ENCODE measurements at places on chromosomes 16 and 17.
A peak's percentile ranks its signal among the peaks of the same experiment; 100 is the strongest.

DNA sequence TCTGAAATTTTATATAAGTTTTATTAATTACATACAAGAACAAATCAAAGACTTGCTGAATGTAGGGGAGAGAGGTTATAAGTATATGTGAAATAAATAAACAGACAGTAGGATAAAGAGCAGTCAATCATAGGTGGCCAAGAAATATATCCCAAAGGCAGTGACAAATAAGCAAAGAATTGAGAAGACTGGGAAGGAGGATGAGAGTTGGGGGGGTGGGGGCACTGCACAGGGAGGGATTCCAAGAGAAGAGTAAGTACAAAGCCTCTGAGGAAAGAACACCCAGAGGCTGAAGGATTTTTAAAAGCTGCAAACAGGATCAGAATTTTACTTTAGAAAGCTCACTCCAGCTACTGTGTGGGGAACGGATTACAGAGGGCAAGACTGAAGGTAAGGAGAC is 2.8 kb downstream of the PELP1 start:
- DNase-seq: no peak

GRCh38 chr17:61584266-61584665 is 6.8 kb downstream of the NACA2 start:
- DNase-seq: no peak

- DNase-seq: no peak
Observed at GRCh38 chr16:51952500-51952899, 594.4 kb downstream of the TOX3 start.

DNA sequence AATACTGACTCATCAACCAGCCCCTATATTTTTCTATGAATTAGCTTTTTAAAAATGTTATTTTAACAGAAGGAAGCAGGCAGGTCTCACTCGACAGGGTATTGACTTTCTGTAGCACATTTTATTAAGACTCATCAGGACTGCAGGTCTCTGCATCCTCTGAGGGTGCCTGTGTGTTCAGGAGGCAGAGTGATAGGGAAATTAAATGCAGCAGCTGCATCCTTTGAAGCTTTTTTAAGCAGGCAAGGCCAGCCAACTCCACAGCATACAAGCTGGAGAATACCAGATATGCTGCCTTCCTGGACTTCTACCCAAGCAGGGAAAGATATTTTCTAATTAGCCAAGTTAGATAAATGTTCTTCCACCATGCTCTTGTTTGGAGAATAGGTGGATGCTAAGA is 124.9 kb downstream of the WSCD1 start:
- DNase-seq: no peak

GRCh38 chr16:6189216-6189615 is 1091.6 kb upstream of the EEF2KMT start:
- DNase-seq: no peak

GRCh38 chr17:41474863-41475262 is 6.1 kb downstream of the KRT35 start:
- DNase-seq: no peak

GRCh38 chr17:50134206-50135110 is 4.5 kb upstream of the SAMD14 start:
- no peak for DNase-seq

DNA sequence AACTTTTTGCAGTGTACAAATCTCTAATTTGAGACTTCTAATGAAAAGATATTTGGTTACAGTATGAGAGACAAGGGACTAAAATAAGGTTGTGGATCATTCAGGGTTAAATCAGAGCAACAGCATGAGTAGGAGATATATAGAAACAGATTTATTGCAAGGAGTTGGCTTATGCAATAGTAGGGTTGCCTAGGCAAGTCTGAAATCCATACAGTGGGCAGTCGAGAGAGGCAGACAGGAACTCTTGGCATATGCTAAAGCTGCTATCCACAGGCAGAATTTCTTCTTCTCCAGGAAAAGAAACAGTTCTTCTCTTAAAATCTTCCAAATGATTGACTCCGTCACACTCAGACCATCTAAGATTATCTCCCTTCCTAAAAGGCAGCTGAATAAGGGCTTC is 500.8 kb downstream of the MAF start:
- DNase-seq: no peak

DNA sequence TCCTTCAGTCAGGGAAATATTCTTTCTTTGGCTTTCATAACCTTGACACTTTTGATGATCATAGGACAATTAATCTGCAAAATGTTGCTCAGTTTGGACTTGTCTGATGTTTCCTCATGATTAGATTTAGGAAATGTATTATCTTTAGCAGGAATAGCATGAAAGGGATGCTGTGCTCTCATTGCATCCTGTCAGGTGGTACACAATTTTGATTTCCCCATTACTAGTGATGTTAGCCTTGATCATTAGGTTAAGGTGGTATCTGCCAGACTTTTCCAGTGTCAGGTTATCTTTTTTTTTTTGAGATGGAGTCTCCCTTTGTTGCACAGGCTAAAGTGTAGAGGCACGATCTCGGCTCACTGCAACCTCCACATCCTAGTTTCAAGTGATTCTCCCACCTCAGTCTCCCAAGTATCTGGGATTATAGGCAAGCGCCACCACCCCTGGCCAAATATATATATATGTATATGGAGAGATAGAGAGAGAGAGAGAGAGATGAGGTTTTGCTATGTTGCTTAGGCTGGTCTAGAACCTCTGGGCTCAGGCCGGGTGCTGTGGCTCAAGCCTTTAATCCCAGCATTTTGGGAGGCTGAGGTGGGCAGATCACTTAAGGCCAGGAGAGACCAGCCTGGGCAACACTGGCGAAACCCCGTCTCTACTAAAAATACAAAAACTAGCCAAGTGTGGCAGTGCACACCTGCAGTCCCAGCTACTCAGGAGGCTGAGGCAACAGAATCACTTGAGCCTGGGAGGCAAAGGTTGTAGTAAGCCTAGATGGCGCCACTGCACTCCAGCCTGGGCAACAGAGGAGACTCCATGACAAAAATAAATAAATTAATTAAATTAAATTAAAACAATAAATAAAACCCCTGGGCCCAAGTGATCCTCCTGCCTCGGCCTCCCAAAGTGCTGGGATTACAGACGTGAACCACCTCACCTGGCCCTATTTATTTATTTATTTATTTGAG is 15.8 kb upstream of the CAVIN1 start:
- DNase-seq: peak; percentile 54

- DNase-seq: no peak
Observed at GRCh38 chr17:17044846-17045561, 2.7 kb downstream of the MPRIP start.

- peak; percentile 59 for DNase-seq
Observed at GRCh38 chr16:31458073-31458843, 1.0 kb upstream of the ARMC5 start.

- no peak for DNase-seq
Observed at GRCh38 chr16:53456625-53457024, 22.4 kb downstream of the RBL2 start.
